ENCODE measurements at places on chromosomes 4 and X.

- DNase-seq = no peak
Measured at GRCh38 chrX:145919400-145919799, 101.8 kb downstream of the SLITRK2 start.

GRCh38 chr4:4596720-4597119 lies 54.9 kb upstream of the STX18 start:
- DNase-seq = no peak

GRCh38 chr4:111501946-111502345 lies 643.3 kb upstream of the FAM241A start:
- no peak for DNase-seq

DNA sequence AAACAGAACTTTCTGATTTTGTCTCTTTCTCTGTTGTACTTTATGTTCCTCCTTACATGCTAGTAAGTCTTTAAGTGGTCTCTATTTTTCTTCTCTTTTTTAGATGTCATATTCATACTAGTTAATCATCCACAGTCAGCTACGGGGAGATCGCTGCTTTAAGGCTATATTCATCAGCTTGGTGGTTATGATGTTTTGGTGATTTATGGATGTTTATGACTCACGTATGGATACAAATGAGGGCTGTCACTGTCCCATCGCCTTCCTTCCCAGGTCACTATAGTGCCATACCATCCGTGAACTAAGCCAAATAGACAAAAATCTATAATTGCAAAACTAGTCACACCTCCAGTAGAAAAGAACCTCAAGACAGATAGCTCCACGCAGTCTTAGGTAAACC lies 296.8 kb upstream of the AADAT start:
- DNase-seq = no peak

- DNase-seq = peak; percentile 3
Measured at GRCh38 chr4:122285285-122285684, 93.5 kb upstream of the ADAD1 start.

- no peak for DNase-seq
Measured at GRCh38 chrX:115237056-115237455, 3.2 kb upstream of the LRCH2 start.

- DNase-seq = no peak
Measured at GRCh38 chrX:105725228-105725627, 97.1 kb upstream of the NRK start.

DNA sequence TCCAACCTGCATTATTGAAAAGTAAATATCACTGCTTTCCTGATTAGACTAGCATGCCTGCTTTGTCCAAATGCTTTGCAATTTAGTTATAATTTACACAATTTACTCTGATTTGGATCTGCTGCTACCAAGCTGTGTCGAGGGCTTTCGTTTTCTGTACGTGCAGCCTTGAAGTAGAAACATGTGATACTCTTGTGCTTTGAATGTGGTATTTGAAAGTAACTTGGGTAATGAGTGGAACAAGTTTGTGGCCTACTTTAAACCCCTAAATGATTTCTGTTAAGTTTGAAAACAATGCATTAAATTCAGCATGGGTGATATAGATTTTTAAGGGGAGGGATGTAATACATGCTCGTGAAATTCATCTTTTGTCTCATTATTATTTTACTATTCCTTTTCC lies 240.7 kb downstream of the IQCM start:
- DNase-seq = no peak

DNA sequence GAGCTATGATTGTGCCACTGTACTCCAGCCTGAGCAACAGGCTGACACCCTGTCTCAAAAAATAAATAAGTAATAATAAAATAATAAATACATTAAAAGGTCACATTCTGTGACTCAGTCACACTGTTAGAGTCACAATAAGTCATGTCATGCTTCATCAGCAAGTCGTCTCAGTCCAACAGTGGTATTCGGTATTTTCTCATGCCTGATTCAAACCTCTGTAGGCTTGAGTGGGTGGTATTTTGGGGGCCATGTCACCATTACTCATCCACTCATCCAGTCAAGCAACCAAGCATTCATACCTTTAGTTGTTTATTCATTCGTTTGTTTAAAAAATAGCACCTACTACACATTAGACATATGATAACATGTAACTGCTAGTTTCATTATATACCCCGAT lies 46.9 kb downstream of the SUPT20HL2 start:
- DNase-seq = no peak

- peak; percentile 5 for DNase-seq
Measured at GRCh38 chr4:74934016-74934831, 1.3 kb downstream of the PARM1 start.

DNA sequence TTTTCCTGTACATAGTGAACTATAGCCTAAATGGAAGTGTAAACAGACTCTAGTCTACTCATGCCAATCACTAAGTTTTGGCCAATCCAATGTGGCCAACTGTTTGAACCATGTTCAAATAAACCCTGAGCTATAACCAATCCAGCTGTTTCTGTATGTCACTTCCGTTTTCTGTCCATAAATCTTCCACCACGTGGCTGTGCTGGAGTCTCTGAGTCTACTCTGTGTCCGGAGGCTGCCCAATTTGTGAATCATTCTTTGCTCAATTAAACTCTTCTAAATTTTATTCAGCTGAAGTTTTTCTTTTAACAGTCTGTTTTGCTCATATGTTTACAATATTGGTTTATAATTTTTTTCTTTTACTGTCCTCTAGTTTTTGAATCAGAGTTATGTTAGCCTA lies 112.3 kb upstream of the BANK1 start:
- peak; percentile 5 for DNase-seq

DNA sequence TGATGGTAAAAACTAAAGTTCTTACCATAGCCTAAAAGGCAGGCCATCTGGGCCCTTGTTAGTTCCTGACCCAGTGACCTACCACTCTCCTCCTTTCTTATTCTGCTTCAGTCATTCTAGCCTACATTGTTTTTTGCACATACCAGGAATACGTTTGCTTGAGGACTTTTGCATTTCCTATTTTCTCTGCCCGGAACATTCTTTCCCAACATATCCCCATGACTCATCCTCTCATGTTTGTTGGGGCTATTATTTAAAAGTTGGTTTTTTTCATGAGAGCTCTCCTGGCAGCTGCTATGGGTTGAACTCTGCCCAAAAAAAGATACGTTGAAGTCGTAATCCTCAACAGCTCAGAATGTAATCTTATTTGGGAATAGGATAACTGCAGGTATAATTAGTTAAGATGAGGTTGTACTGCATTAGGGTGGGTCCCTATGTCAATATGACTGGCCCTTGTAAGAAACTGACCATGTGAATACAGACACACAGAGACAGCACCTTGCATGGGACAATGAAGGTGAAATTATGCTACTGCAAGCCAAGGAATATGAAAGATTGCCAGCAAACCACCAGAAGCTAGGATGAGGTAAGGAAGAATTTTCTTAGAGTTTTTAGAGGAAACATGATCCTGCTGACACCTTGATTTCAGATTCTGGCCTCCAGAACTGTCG lies 138.3 kb upstream of the PDHA2 start:
- no peak for DNase-seq

DNA sequence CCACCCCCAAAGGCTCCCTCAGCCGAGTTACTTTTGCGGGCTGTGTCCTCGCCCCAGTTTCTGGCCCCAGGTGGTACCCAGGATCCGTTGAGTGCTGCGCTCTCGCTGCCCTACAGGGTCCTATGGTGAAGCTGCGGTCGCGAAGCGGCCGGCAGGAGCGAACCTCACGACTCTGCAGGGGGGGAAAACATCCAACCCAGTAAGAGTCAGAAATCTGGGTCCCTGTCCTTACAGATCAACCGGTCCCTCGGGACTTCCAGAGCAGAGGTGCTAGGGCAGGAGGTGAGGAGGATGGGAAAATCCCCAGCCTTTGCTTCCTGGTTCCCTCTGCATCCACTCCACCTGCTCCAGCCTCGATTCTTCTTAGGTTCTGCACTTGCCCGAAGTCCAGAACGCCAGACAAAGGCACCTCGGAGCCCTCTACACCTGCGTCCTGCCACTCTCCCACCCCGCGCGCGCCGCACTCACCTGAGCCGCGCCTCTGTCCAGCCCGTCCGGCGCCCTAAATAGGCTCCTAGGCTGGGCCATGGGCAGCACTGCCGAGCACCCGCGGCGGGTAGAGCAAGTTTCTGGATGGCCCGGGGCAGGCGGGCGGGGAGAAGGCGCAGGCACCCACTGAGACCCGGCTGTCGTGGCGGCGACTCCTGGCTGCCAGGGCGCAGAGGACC lies at the start of gene HS3ST1:
Gene HS3ST1, minus strand, starts transcription at position 664 of the 668 bp plus-strand sequence. CDS start 28,889 bp downstream, outside the sequence.
- DNase-seq = no peak

- DNase-seq = no peak
Measured at GRCh38 chr4:20554134-20554533, 146.1 kb upstream of the PACRGL start.

DNA sequence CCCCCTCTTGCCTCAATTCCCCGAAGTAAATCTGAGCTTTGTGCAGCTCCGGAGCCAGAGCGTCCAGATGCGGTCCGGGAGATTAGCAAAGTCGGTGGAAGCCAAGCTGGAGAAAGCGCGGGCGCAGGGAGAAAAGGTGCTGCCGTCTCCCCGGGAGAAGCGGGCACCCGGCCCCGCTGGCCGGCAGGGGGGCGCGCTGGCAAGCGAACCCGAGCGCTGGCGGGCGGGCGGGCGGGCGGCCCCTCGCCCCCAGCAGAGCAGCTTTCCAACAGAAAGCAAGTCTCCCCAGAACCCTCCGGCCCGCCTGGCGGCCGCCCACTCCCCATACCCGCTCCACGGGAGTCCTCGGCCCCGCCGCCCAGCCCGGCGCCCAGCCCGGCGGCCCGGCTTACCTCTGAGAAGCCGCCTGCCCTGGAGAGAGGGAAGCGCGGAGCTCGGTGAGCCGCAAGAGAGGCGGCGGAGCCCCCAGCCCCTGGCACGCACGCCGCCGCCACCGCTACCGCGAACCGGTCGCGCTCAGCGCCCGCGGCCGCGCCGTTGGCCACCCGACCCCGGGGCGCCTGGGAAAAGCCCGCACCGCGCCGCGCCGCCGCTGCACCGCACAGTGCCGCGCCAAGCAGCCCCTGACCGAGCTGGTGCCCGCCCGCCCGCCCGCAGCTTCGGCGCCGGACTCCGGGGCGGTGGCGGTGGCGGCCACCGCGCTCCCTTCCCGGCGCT lies 529 bp upstream of the CITED1 start:
- DNase-seq = no peak

DNA sequence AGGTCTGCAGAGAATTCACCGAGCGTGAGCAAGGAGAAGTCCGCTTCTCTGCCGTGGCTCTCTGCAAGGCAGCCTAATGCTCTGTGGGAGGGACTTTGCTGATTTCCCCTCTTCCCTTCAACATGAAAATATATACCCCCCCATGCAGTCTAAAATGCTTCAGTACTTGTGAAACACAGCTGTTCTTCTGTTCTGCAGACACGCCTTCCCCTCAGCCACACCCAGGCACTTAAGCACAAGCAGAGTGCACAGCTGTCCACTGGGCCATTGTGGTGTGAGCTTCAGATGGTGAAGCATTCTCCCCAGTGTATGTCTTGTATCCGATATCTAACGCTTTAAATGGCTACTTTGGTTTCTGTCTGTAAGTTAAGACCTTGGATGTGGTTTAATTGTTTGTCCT lies 11.3 kb downstream of the UCHL1 start:
- DNase-seq = peak; percentile 9

DNA sequence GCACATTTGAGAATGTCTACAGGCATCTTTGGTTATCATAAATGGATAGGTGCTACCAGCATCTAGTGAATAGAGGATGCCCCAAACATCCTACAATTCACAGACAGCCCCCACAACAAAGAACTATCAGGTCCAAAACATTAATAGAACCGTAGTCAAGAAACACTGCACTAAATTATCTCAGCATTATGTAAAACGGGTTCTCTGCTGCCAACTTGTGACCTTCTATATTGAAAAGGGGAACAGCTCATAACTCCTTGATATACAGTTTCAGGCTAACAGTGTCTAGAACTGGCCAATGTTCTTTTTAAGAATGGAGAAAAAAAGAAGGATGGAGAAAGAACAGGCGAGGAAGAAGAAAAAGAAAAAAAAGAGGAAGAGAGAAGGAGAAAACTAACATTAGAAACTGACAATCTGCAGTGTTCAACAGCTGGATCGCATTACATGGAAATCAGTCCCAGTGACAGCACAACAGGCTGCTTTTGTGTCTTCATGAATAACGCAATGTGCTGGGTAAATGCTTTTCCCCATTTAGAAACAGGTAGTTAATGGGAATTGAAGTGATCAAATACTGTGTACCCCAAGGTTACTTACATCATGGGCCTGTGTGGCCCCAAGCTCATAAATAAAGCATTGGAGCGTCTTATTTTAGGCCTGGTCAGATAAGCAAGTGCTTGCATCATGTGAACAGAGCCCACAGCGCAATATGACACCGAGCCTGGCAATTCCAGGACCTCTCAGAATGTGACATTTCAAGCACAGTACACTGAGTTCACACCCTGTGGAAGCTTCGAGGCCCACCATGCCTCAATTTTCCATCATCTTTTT lies 339.5 kb downstream of the DHX15 start:
- peak; percentile 6 for DNase-seq

DNA sequence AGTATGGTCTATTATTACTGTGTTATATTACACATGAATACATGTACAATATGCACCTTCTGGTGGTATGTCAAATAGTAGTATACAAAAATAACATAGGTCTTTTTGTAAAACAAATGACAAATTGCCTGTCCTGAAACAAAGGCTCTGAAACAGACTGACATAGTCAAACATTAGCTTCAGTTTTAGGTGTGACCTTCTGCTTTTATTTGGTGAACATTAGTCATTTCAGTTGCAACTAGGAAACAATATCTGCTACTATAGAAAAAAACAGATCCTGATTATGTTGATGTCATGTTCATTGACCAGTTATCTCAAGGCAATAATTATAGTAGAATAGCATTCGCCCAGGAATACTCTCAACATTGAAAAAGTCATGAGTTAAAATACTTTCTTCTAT lies 123.0 kb downstream of the CHRNA9 start:
- DNase-seq = no peak

DNA sequence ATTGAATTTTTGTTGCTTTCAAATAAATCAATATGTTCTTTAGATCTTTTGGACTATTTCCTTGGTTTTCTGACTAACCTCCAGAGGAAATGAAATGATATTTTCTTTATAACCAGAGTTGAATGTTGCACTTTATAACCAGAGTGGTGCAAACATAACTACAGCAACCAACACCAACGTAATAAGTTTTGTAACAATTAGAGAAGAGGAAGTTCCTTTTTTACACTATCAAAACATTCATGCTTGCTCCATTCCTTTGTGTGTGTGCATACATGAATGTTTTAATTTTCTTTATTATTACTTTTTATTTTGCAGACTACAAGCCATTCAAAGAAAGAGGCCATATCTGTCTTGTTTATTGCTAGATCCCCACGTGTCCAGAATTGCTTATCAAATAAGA lies 193.0 kb upstream of the PPP3CA start:
- no peak for DNase-seq

DNA sequence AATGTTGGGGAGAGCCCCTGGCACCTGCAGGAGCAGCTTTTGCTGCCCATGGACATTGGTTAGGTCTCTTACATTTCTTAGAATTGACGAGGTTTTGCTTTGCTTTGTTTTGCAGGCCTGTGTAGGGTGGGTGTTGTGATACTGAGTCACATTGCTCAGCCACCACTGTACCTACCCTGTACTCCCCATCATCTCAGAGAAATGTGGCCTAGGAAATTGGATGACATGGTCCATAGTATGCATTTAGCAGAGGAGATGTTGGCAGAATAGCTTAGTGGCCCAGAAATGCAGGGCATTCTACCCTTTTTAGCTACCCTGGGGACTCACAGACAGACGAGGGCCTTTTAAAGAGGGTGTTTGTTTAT lies 43.7 kb downstream of the IL21 start:
- DNase-seq = no peak
